ENCODE measurements at places on chromosomes 7 and 10. TPM values are rescaled to one million over a fixed set of nuclear protein-coding genes. Genes with fewer than 3 reads are reported as not detected.

MMP21 gene
- polyA plus RNA-seq = 0.40 TPM

ADAM8 gene
- polyA plus RNA-seq = 2.4 TPM

CH25H gene
- 0.35 TPM for polyA plus RNA-seq

DENND2A gene
- polyA plus RNA-seq = 41.9 TPM

SFRP4 gene
- polyA plus RNA-seq = 22.2 TPM

CNNM1 gene
- 0.03 TPM for polyA plus RNA-seq

EXOSC1 gene
- polyA plus RNA-seq = 22.8 TPM

CYP2C9 gene
- polyA plus RNA-seq = not detected

TMEM213 gene
- polyA plus RNA-seq = 0.09 TPM

CALY gene
- polyA plus RNA-seq = not detected

CYP26A1 gene
- not detected for polyA plus RNA-seq

WDR91 gene
- polyA plus RNA-seq = 9.6 TPM

CRTAC1 gene
- polyA plus RNA-seq = 0.63 TPM

SGCE gene
- polyA plus RNA-seq = 146 TPM

PAPSS2 gene
- polyA plus RNA-seq = 7.8 TPM

PROSER2 gene
- polyA plus RNA-seq = 4.7 TPM

C10orf71 gene
- 36.6 TPM for polyA plus RNA-seq

SFMBT2 gene
- 6.3 TPM for polyA plus RNA-seq

CCDC3 gene
- 14.6 TPM for polyA plus RNA-seq

DNA2 gene
- polyA plus RNA-seq = 5.5 TPM

PRSS37 gene
- polyA plus RNA-seq = not detected

GOLGA7B gene
- polyA plus RNA-seq = 0.06 TPM

PLAU gene
- 29.4 TPM for polyA plus RNA-seq

AGMO gene
- polyA plus RNA-seq = 0.24 TPM

MYO1G gene
- 0.77 TPM for polyA plus RNA-seq

PDE1C gene
- polyA plus RNA-seq = 3.0 TPM

BEND7 gene
- polyA plus RNA-seq = 7.8 TPM

LRRC4 gene
- 3.3 TPM for polyA plus RNA-seq

UPK3BL2 gene
- 13.4 TPM for polyA plus RNA-seq

ARHGEF35 gene
- 1.2 TPM for polyA plus RNA-seq

KAT6B gene
- 17.2 TPM for polyA plus RNA-seq

TUBB8 gene
- not detected for polyA plus RNA-seq

MRLN gene
- 175 TPM for polyA plus RNA-seq

FAM107B gene
- 17.7 TPM for polyA plus RNA-seq

ELAPOR2 gene
- 4.1 TPM for polyA plus RNA-seq

GIMAP1 gene
- polyA plus RNA-seq = 2.4 TPM

OR2F2 gene
- polyA plus RNA-seq = not detected

HECW1 gene
- polyA plus RNA-seq = 0.23 TPM

RBM20 gene
- 13.5 TPM for polyA plus RNA-seq

SFXN3 gene
- 22.5 TPM for polyA plus RNA-seq

A1CF gene
- polyA plus RNA-seq = 0.10 TPM

OR13A1 gene
- polyA plus RNA-seq = not detected

BTBD16 gene
- 0.13 TPM for polyA plus RNA-seq

NANOS1 gene
- 6.7 TPM for polyA plus RNA-seq

MOGAT3 gene
- not detected for polyA plus RNA-seq

CYP2C19 gene
- polyA plus RNA-seq = not detected

CPN1 gene
- not detected for polyA plus RNA-seq

PRR15 gene
- polyA plus RNA-seq = not detected

LIPF gene
- polyA plus RNA-seq = not detected

LIPN gene
- not detected for polyA plus RNA-seq

PNLIP gene
- not detected for polyA plus RNA-seq
